ENCODE measurements at places on chromosomes 1 and 21.

DNA sequence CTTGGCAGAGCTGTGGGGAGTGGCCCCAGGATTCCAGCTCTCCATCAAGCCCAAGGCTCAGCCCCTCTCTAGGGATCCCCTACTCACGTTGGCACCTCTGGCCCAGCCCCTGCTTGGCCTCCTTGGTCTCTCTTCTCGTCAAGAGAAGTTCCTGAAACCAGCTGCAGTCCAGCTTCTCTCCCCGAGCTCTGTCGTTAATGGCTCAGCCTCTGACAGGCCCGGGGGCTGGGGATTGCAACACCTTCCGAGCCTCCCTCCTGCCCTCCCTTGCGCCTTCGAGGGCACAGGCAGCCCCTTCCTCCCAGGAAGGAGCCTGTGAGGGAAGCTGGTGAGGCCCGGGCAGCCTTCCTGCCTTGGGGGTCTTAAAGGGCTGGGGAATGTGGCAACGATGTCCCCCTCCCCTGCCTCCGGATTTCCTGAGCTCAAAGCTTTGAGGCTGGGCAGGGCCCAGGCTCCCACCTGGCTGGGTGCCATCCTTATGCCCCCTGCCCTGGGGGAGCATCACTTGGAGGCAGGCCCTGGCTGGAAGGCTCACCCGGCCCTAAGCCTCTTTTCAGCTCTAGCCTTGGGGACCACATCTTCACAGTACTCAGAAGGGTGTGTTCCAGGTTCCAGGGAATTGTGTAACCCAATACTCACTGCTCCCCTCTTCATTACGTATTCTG lies at the start of gene CSF3R:
Gene CSF3R, minus strand, starts transcription at position 190 of the 665 bp plus-strand sequence. CDS start 3,417 bp downstream, outside the sequence.
- no peak for DNase-seq

DNA sequence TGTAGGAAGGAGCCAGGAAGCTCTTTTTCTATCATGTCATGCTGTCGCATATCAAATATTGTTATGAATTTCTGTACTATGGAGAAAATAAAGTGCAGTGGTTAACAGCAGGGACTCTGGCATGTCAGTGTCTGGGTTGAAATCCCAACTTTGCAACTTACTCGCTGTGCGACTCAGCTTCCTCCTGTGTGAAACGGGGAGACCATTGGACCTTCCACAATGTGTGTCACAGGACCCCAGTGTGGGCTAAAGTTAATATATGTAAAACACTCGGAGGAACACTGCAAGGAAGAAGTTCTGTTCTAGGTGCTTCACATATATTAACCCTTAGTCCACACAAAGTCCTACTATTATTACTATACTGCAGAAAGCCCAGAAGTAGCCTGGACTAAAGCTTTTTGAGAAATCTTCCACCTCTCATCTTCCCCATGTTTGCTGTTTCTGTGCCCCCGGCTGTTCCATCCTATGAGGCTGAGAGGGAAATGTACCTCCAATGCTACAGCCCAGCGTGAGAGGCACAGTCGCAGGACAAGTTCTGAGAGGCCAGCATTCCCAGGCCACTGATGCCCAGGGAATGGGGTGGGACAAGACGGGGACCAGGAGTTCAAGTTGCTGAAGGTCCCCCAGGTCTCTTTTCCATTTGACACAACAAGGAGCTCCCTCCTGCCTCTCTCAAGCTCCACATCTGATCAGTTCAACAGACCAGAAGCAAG lies 1.9 kb downstream of the CHIT1 start:
- DNase-seq: no peak

- DNase-seq: no peak
These were observed 68.7 kb downstream of the CASZ1 start for GRCh38 chr1:10727751-10728232.

DNA sequence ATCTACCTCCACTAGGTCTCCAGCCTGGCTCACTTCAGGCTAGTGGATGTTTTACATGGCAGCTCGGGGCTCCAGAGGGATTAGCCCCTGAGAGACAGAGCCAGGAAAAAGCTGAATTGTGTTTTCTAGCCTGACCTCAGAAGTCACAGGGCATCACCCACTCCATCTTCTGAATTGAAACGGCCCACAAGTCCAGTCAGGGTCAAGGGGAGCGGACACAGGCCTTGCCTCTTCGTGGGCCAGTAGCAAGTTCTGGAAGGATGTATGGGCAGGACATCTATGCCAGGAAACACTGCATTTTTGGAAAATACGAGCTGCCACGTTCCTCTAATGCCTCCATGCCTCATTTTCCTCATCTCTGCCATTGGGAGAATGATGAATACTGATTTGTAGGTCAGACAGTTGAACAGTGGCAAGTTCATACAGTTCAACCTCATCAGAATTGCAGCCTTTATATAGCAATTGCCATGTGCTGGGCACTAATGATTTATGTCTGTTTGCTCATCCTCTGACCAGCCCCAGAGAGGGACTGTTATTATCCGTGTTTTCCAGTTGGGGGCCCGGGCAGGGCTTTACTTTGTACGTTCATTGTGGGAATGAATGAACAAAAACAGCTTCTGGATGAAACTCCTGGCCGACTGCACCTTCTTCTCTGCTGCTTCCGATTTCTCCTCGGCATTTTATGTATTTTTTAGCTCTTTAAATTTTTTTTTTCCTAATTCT lies 23.2 kb upstream of the PCBP3 start:
- no peak for DNase-seq
